NCI-H524 (cell line): ENCODE measurements at places on chromosomes 2 and 18.
A peak's percentile ranks its signal among the peaks of the same experiment; 100 is the strongest.

GRCh38 chr2:52145005-52145404 lies 1113.1 kb upstream of the NRXN1 start:
- DNase-seq = no peak

GRCh38 chr2:46327627-46328026 lies 30.4 kb downstream of the EPAS1 start:
- DNase-seq = no peak

GRCh38 chr18:26262156-26262555 lies 35.9 kb downstream of the TAF4B start:
- no peak for DNase-seq

GRCh38 chr2:12718015-12718671 lies 1.4 kb downstream of the TRIB2 start:
- DNase-seq = peak; percentile 82

GRCh38 chr18:55252053-55252675 lies 292.9 kb upstream of the CCDC68 start:
- no peak for DNase-seq
